ENCODE measurements at places on chromosomes 3 and 15.

DNA sequence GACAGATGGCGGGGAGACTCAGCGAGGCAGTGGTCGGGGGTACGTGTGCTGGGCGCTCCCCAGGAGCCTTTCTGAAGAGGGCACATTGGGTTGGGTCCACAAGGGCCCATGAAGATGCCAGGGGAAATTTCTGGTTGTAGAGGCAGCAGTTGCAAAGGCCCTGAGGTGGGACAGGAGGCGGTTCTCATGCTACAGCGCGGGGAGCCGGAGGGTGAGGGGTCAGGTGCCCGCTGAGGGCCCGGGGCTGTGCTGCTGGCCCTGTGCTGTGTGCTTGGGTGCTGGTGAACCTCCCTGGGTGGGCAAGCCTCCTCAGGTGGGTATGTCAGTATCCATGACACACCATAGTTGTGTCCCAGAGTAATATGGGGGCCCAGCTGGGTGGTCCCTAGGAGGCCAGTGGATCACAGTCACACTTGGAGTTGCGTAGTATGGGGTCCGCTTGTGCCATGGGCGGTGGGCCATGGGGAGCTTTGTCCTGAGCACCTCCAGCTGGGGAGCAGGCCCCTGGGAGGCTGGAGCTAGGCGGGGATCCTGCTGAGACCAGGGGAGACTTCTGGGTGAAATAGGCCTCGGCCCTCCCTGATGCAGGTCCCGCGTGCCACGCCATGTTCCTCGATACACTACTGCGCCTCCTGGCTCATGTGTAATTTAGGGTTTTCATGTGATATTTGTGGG is 44.3 kb downstream of the PLXNA1 start:
- no peak for DNase-seq

- DNase-seq = no peak
Measured at GRCh38 chr3:184549796-184550577, 11.6 kb upstream of the EPHB3 start.

- DNase-seq = no peak
Measured at GRCh38 chr3:184308744-184309143, 5.7 kb upstream of the EIF4G1 start.

- DNase-seq = no peak
Measured at GRCh38 chr15:75790631-75791336, 52.5 kb upstream of the UBE2Q2 start.

DNA sequence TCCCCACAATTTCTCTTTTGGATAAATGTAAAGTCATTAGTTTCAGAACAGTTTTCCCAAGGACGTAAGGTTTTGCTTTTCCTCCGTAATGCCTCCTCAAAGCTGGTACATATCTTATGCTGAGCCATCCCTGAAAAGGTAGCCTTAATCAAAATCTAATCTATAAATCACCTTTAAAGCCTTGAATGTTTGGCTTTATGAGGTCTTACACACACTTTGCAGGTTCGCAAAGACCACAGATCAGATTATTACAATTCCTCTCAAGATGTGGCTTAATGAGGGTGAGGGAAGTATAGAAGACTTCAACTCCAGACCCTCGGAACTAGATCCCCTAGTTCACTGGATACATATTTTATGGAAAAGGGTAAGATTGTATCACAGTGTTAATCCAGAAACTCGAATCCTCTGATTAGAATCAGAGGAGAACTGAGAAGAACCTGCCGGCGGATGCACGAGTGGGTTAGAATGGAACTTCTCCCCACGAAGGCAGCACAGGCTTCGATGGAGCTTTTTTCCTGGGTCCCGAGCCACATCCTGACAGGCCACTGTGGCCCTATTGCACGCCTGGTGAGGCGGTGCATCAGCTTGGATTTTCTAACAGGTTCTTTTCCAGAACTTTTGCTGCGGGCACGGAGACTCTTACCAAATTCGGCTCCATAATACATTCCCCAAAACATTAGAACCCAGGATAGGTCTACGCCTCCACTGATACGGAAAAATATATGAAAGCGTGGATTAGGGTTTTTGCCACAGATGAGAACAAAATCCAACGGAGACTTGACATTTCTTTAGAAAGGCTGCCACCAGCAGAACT is 1.2 kb downstream of the CTXND1 start:
- no peak for DNase-seq

DNA sequence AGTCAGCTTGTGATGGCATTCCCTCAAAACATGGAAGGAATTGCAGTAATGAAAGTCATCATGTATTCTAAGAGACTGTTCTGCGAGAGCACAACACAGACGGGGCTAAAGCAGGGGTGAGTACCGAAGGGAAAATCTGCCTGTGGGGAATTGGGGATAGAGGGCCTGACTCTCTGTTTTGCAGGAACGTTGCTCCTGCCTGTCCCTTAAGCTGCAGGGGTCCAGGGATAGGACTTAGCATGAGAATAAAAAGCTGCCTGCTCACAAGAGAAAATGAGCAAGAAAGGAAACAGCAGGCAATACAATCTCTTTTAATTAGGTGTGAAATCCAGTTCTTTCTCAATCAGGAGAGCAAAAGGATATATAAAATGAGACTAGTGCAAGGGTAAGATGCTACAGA is 62.2 kb downstream of the TIGIT start:
- DNase-seq = no peak

- DNase-seq = no peak
Measured at GRCh38 chr15:66884661-66885237, 180.7 kb upstream of the SMAD3 start.

- no peak for DNase-seq
Measured at GRCh38 chr3:89851974-89852621, 744.7 kb downstream of the EPHA3 start.

DNA sequence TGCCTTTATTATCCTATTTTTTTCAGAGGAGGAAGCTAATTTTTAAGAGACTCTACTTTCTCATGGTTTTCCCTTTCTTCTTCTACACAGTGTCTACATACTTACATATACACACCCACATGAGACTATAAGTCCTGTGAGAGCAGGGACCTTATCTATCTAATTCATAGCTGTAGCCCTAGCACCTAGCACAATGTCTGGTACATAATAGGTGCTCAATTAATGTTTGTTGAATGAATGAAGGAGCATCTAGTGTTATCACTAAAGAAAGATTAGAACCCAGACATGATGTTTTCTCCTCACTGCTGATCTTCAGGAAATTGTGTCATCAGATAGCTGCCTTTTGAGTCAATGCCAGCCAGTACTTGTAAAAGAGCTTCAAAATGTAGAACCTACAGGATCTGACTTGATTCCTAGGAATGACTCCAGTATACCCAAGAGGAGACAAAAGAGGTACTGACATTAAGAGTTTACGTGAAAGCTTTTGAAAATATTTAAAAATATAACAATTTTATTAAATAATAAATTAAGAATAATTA is 2.5 kb downstream of the SCG5 start:
- no peak for DNase-seq

DNA sequence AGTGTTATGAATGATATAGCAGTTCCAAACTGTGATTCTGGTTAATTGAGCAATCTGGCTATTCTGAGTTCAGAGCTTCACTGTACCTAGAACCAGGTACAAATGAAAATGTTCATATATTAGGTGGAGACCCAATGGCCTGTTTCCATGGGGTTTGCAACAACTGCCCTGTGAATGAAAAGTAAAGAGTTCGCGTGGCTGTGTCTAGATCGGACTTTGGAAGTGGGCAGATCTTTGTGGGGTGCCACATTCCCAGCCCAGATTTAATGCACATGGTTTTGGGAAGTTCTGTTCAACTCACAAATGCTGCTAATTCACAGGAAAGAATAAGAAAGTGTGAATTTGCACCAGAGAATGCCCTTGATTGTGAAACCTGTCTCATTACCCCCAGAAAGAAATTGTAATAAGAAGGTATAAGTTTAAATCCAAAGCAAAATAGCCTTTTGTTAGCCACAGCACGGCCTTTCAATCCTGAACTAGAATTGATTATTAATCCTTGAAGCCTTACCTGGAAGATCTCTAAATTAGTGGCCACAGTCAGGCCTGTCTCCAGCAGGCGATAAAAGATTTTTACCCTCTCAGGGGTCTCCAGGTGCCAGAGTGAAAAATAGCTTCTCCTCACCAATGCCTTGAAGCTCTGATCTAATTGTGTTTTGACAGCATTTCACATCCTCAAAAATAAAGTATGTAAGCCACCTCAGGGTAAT is 22.6 kb downstream of the WHAMM start:
- DNase-seq = no peak

- no peak for DNase-seq
Measured at GRCh38 chr3:28124882-28125281, 116.5 kb upstream of the CMC1 start.

GRCh38 chr15:38046257-38047051 is 112.0 kb downstream of the TMCO5A start:
- DNase-seq = no peak

DNA sequence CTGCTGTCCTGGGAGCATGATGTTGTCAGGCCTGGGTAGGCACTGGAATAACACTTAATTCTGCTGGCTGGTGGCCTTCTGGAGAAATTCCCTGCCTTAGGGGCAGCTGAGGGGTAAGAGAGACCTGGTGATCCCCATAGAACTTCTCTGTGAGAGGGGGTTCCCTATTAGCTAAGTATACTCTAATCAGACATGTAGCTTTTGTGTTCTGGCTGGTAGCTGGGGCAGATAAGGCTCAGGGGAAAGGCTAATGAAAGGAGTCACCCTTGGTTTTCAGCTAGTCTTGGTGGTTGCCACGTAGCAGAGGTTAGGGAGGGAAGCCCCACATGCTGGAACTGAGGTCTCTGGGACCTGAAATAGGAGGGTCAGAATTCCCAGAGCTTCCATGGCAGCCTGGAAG is 952 bp upstream of the HDDC3 start:
- no peak for DNase-seq

DNA sequence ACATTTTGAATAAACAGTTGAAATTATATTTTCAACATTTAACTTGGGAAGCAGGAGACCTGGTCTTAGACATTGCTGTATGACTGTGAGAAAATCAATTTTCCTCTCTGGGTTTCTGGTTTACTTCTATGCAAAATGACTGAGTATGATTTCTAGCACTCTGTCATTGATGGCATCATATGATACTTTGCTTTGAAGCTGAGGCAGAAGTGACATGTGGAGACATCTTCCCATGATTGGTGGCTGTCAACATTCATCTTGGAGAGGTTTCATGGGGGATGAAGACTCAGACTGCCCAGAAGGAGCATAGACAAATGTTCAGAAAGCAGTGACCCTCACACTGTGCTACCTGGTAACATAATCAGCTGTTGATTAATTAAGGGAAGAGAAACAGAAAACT is 477.9 kb downstream of the PDCD6IP start:
- no peak for DNase-seq

- DNase-seq = no peak
Measured at GRCh38 chr3:74271541-74271940, 342.9 kb downstream of the CNTN3 start.

DNA sequence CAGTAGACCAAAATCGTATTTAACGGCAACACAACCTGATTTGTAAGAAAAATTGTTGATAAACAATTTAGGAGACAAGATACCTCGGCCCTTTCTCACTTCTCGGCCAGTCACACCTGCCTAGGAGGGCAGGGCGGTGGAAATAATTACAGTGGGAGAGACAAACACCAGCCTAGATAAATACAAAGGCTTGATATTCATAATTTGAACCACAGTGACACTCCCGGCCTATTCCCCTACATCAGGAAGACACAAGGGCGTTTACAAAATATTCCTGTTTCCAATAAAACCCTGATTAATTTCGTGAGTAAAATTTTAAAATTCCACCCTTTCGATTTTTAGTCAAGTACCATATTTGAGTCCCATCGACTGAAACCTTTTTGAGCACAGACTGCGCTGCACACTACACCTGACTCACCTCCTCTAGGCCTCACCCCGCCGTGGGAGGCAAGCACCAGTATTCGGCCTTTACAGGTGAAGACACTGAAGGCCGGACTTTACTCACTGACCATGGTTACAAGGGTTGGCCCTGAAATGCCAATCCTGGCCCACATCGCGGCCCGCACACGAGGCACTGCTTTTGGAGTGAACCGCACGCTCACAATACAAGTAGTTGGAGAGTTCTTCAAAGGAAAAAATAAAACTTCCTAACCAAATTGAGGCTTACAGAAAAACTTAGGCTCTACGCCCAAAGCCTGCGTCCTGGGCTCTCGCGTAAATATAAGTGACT is 794 bp downstream of the ARPP19 start:
- DNase-seq = peak; percentile 26

DNA sequence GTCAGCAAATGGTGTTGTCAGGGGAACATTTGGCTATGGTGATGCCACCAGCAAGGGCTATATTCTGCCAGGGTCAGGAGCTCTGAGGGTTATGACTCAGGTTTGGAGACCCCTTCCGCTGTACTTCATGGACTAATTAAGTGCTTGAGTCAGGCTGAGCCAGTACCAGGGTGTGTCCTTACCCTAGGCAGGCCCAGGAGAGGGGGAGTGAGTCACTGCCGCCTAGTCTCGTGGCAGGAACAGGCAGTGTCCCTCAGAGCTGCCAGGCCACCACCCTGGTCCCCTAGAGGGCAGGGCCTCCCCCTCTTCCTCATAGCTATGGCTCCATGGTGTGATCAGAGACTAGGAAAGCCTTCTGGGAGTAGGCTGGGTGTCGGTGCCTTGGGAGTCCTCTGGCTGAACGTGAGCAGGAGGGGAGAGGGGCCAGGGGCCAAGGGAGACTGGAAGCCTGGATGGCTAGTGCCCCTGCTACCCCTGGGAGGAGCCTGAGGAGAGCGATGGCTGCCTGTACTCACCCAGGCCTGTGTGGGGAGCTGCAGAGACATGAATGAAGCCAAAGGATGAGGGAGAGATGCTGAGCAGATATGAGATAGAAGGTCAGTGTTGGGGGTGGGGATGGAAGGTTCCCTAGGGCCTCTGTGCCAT is 10.6 kb downstream of the MAPKAPK3 start:
- peak; percentile 88 for DNase-seq

DNA sequence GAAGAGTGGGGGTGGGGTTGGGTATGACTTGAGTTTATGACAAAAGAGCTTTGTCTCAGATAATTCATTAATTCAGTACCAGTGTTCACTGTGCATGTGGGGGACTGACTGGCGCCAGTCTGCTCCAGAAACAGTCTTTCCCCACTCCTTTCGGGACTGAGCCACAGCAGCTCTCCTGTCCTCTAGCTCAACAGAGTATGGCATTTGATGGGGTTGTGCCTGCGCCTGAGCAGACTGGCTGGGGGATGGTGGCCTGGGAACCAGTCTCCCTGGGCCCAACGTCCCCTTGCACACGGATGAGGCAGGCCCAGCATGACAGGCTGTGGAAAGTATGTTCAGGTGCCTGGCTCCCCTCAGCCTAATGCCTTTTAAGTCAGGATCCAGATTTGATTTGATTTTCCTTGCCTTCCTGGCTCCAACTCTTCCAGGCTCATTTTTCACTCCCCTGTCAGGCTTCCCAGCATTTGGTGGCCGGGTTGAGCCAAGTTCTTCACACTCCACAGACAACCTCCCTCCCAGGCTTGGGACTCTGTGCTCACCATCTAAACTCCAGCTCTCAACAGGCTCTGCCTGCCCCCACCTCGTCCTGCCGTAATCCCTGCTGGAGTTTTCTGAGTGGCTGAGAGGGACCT is 105.0 kb downstream of the MYLK start:
- no peak for DNase-seq

Measured in HS-27A (cell line).